ENCODE measurements at places on chromosomes 13 and 19.

GRCh38 chr19:7829166-7829520 is 875 bp upstream of the EVI5L start:
- DNase-seq, result no peak

DNA sequence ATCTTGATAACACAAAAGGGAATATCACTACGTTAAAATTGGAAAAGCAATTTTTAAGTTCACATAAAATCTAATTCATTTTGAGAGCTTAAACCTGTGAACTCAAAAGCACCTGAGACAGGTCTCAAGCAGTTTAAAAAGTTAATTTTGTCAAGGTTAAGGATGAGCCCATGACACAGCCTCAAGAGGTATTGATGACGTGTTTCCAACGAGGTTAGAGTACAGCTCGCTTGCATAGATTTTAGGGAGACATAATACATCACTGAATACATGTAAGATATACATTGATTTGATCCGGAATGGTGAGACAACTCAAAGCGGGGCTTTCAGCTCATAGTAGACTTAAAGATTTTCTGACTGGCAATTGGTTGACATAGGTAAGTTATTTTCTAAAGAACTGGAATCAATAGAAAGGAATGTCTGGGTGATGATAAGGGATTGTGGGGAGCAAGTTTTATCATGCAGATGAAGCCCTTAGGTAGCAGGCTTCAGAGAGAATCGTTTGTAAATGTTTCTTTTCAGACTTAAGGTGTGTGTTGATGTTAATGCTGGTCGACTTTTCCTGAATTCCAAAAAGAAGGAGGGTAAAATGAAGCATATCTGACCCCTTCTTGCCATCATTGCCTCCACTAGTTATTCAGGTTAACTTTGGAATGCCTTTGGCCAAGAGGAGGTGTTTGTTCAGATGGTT is 2890.6 kb downstream of the PCDH9 start:
- DNase-seq, result no peak

- DNase-seq, result no peak
These were observed 42.7 kb downstream of the KLF5 start for GRCh38 chr13:73101351-73102007.

DNA sequence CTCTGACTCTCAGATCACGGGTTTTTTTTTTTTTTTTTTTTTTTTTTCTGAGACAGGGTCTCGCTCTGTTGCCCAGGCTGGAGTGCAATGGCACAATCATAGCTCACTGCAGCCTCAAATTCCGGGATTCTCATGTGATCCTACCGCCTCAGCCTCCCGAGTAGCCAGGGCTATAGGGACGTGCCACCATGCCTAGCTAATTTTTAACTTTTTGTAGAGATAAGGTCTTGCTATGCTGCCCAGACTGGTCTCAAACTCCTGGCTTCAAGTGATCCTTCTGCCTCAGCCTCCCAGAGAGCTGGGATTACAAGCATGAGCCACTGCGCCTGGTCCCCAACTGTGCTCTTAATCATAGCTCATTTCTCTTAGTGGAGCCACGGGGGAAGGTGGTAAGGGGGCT is 4.6 kb upstream of the GRAMD1A start:
- DNase-seq, result no peak

GRCh38 chr19:45920458-45920857 is 5.9 kb upstream of the NANOS2 start:
- no peak for DNase-seq

Data from non-pigmented ciliary epithelial cell (primary cell).